Liver (tissue), 10 donors: ENCODE measurements at places on chromosomes 3 and 15.

DNA sequence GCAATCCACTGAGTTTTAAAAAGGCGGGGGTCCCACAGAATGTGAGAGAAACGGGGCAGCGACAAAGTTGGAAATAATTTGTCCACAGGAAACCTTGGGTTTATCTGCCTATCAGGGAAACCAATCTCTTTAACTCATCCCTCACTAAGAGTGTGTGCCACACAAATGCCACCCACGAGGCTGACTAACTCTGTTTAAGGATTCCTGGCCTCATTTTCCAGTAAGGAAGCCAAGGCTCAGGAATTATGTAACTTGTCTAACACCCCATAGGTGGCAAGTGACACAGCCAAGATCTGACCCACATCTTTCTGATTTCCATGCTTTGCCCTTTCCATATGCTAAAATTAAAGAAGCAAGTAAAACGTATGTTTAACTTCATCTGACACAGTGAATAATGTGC is 263.2 kb downstream of the CNTN3 start:
- H3K27me3 ChIP-seq = no peaks in the 10 kb centered on the region
- no peak overlapping the region for H3K4me3 ChIP-seq
- peaks cover 19% of the 10 kb centered on the region for H3K4me1 ChIP-seq
- DNase-seq = no peak

DNA sequence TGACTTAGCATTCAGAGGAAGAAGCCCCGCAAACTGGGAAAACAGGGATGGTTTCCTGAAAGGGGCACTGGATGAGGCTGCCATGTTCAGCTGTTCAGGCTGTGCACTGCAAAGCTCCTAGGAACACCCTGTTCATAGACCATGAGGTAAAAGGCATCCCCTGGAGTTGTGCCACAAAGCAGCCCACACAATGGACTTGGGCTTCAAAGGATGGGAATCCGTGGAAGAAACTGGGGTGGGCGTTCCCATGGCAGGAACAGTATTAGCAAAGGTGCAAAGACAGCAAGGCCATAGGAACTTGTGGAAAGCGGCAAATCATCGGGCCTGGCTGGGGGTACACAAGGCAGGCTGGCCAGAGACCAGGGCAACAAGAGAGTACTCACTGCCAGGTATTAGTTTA is 8.9 kb downstream of the OXTR start:
- no peaks in the 10 kb centered on the region for H3K4me1 ChIP-seq
- no peak overlapping the region for H3K27ac ChIP-seq
- no peaks in the 10 kb centered on the region for H3K27me3 ChIP-seq
- H3K4me3 ChIP-seq = no peak overlapping the region

- DNase-seq = no peak
- H3K27me3 ChIP-seq = no peaks in the 10 kb centered on the region
- H3K27ac ChIP-seq = no peak overlapping the region
- no peaks in the 10 kb centered on the region for H3K4me1 ChIP-seq
- no peak overlapping the region for H3K4me3 ChIP-seq
Observed at GRCh38 chr3:14262212-14262611, 83.6 kb downstream of the LSM3 start.

DNA sequence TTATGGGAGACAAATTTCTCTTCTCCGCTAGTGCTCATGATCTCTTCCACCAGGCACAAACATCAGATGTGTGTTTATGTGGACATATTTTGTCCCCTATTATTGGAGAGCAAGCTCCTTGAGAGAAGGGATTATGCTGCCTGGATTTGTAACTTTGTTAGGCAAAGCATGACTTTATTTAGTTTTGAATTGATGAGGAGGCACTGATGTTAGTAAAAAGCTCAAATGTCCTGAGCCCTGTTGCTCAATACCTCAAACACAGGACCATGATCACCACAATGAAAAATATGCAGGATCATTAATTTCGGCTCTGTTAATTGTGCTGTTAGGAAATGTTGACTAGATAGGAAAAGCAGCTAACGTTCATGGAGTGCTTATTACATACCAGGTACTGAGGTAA is 29.1 kb downstream of the SCG5 start:
- no peak overlapping the region for H3K4me3 ChIP-seq
- no peak for DNase-seq
- no peak overlapping the region for H3K27ac ChIP-seq
- H3K27me3 ChIP-seq = no peaks in the 10 kb centered on the region
- peaks cover 3% of the 10 kb centered on the region for H3K4me1 ChIP-seq

DNA sequence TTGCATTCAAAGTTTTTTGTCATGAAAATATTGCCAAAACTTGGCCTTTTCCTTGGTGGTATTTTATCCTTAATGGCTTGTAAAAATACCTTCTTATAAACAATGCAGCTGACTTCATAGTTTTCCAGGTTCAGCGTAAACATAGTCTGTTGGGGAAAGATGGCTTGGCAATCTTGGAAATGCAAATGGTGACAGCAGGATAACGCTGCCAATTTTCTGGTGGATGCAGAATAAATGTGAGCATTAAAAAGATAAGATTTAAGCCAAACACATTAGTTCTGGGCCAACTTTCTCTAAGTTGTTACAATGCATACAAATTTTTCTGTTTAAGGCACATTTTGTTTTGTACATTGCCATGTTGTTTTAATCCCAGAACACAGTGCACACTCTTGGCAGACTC is 147.0 kb upstream of the POU1F1 start:
- no peaks in the 10 kb centered on the region for H3K4me1 ChIP-seq
- H3K36me3 ChIP-seq = no peaks in the 10 kb centered on the region
- H3K27me3 ChIP-seq = no peaks in the 10 kb centered on the region
- no peak for DNase-seq
- no peak overlapping the region for H3K4me3 ChIP-seq

DNA sequence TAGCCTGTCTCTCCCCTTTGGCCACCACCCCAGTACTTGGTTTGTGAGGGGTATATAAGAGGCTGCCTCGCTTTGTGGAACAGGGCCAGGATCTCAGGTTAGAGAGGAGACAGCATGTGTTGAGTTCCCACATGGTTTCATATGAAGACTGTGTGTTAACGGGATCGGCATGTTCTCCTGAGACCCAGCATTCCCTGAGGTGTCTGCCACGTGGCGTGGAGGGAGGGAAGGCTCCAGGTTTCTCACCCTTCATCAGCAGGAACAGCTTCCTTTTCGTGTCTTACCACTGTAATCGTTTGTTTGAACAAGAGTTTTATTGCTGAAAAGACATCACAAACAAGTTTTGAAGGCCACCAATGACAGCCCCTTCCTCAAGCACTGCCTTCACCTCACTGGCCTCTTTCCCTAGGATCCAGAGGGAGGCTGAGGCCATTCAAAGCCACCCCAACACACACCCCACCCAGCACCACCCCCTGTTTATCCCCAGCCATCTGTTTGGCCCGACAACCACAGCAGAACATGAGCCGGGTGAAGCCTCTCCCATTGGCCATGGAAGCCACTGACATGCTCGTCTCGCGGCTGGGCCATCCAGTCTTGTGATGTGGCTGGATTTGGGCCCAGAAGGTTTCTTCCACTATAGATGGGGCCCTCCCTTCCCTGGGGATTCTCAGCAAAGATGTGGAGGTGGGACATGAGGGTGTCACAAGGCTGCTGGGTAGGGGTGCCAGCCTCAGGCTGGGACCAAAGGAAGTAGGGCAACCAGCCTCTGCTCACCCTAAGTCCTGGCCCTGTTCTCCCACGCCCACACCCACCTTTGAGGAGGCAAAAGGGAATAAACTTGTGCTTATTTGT is 10.0 kb downstream of the BHLHE40 start:
- H3K4me3 ChIP-seq = no peak overlapping the region
- H3K4me1 ChIP-seq = peaks cover 1% of the 10 kb centered on the region
- DNase-seq = no peak
- H3K36me3 ChIP-seq = no peaks in the 10 kb centered on the region
- H3K27ac ChIP-seq = no peak overlapping the region
- no peaks in the 10 kb centered on the region for H3K27me3 ChIP-seq

- no peaks in the 10 kb centered on the region for H3K36me3 ChIP-seq
- DNase-seq = no peak
- no peak overlapping the region for H3K4me3 ChIP-seq
- H3K27me3 ChIP-seq = no peaks in the 10 kb centered on the region
- H3K4me1 ChIP-seq = no peaks in the 10 kb centered on the region
- H3K27ac ChIP-seq = no peak overlapping the region
Observed at GRCh38 chr3:143763564-143764162, 84.6 kb downstream of the SLC9A9 start.

DNA sequence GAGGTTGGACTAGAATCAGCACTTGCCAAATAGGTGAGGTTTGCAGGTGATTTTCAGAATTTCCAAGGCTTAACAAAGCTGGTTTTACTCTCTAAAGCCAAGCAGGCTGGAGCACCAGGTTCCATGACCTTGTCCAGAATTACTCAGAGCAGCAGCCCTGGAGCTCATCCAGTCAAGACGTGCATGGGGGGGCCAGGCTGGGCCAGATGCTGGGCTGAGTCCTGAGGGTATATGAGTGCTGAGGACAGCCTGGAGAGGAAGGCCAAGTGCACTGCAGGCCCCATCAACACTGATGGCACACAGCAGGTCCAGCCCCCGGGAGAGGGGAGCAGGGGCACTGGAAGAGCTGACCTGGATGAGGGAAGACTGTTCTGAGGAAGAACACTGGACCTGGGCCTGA is 3.0 kb upstream of the TXNRD3 start:
- no peaks in the 10 kb centered on the region for H3K36me3 ChIP-seq
- H3K4me3 ChIP-seq = no peak overlapping the region
- no peak overlapping the region for H3K27ac ChIP-seq
- H3K27me3 ChIP-seq = no peaks in the 10 kb centered on the region
- H3K4me1 ChIP-seq = peaks cover 5% of the 10 kb centered on the region

- peaks cover 6% of the 10 kb centered on the region for H3K4me1 ChIP-seq
- H3K36me3 ChIP-seq = no peaks in the 10 kb centered on the region
- H3K4me3 ChIP-seq = no peak overlapping the region
- no peaks in the 10 kb centered on the region for H3K27me3 ChIP-seq
Observed at GRCh38 chr3:129560269-129560787, 17.4 kb downstream of the H1-8 start.

DNA sequence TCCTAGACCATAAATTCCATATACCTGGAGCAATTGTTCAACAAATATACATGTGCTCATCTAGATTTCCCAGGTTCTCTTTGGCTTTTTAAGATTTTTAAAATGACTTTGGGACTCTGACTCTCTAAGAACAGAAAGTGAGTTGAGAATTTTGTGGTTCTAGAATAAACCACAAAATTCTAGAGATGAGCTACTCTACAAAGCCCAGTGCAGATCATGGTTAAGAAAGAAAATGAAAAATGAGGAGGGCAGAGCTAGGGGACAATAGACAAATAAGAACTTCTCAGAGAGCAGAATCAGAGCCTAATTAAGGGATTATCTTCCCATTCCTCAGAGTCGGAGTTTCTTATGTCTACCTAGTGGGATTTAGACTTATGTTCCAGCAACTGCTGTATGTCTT is 694.7 kb downstream of the ZNF385D start:
- no peaks in the 10 kb centered on the region for H3K4me1 ChIP-seq
- H3K27ac ChIP-seq = no peak overlapping the region
- no peak for DNase-seq
- H3K36me3 ChIP-seq = no peaks in the 10 kb centered on the region
- H3K27me3 ChIP-seq = no peaks in the 10 kb centered on the region

DNA sequence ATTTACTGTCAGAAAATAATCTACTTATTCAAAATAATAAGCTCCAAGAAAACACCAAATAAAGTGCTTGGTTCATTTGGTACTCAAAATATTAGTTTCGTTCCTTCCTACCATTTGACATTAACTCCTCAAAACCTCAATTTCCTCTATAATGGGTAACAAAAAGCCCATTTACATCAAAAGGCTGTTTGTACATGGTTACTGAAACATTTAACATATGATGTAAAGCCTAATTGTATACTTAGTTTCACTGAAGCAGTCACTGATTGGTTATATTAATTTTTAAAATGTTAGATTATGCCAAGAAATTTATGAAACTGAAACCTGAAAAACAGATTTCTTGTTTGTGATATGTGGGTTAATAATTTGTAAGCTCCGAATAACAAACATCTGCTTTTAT is 14.7 kb downstream of the XRN1 start:
- H3K36me3 ChIP-seq = peaks cover 25% of the 10 kb centered on the region
- no peaks in the 10 kb centered on the region for H3K27me3 ChIP-seq
- H3K4me1 ChIP-seq = peaks cover 21% of the 10 kb centered on the region
- H3K27ac ChIP-seq = no peak overlapping the region
- no peak for DNase-seq
- no peak overlapping the region for H3K4me3 ChIP-seq

DNA sequence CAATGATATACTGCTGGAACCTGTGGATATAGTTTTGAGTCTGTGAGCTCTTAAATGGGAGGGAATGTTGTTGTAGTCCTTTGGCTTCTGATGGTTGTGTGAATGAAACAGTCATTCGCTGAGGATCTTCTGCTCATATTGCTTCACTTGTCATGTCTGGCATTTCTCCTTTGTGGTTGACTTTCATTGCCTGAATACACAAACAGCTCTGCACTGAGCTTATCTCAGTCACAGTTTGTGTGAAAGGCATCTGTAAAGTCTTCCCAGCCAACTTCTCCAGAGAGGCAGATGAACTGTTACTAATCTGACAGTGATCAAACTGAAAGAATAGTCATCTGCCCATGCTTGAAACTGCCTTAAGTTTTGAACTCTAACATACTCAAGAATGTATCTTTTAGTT is 59.8 kb downstream of the TMED3 start:
- DNase-seq = no peak
- H3K36me3 ChIP-seq = no peaks in the 10 kb centered on the region
- no peak overlapping the region for H3K4me3 ChIP-seq
- no peaks in the 10 kb centered on the region for H3K4me1 ChIP-seq
